ENCODE measurements at places on chromosomes 13 and 19.
A peak's percentile ranks its signal among the peaks of the same experiment; 100 is the strongest.

GRCh38 chr19:45336696-45337251 lies 3.8 kb upstream of the KLC3 start:
- no peak overlapping the region for H3K4me3 ChIP-seq
- H3K27me3 ChIP-seq = peaks cover 8% of the 10 kb centered on the region
- no peaks in the 10 kb centered on the region for H3K36me3 ChIP-seq
- no peak for DNase-seq
- H3K4me1 ChIP-seq = peaks cover 8% of the 10 kb centered on the region
- H3K27ac ChIP-seq = no peak overlapping the region

GRCh38 chr13:26017932-26018665 lies 33.7 kb downstream of the SHISA2 start:
- H3K27me3 ChIP-seq = no peaks in the 10 kb centered on the region
- H3K36me3 ChIP-seq = no peaks in the 10 kb centered on the region
- no peak overlapping the region for H3K4me3 ChIP-seq
- peak; percentile 1 for DNase-seq
- H3K4me1 ChIP-seq = peaks cover 26% of the 10 kb centered on the region
- H3K27ac ChIP-seq = no peak overlapping the region

DNA sequence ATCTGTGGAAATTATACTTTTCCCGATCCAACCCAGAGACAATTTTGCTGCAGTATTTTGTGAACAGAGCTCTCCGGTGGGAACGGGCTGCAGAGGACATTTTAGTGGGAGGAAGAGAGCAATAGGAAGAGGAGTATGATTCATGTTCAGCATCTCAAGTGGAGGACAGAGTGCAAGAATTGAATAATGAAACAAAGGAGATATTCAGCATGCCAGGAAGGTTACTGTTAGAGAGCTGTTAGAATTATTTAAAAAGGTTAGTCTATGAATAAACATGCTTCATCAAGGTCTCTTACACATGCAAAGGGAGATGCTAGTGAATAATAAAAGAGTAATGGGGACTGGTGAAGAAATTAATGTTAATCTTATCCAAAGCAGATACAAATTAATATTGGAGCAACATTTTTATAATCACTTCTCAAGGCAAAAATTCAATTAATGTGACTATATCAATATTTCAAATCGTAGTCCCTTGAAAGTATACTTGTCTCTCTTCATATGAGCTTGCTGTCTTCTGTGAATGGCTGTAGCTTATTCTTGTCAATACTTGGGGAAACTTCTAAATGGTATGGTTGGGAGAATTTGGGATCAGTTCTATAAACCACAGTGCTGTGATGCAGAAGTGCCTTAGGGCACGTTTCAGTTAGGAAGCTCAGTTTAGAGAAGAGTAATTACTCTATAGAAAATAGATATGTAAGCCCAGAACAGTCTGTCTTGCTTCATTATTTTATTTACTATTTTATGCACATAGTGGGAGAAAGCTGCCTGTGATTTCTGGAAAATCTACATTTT lies 1165.8 kb downstream of the OLFM4 start:
- no peak for DNase-seq
- no peaks in the 10 kb centered on the region for H3K36me3 ChIP-seq
- H3K4me3 ChIP-seq = no peak overlapping the region
- H3K27me3 ChIP-seq = no peaks in the 10 kb centered on the region
- no peak overlapping the region for H3K27ac ChIP-seq

DNA sequence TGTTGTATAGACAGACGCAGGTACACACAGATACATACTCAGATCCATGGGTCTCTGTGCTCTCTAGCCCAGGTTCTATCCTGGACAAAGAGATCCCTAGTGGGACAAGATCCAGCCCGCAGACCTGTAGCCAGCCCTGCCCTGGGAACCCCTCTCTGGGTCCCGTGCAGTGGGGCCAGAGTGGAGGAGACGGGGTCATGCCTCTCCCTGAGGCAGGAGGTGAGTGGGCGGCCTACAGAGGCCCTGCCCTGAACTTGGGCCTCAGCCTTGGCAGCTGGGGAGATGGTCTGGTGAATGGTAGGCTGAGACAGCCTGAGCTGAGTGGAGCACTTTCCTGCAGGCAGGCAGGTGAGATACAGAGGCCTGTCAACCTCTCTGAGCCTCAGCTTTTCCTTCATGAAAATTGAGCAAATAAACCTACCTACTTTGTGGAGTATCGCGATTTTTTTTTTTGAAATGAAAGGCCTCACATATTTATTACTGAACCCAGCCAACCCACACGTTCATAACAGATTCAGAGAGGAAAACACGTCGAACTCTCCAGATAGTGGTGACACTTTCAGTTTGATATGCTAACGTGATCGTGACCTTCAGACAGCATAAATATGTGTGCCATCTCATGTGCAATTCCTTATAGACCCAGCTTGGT lies 3.4 kb upstream of the JUND start:
- H3K36me3 ChIP-seq = peaks cover 7% of the 10 kb centered on the region
- no peak overlapping the region for H3K27ac ChIP-seq
- DNase-seq = no peak
- H3K4me1 ChIP-seq = peaks cover 32% of the 10 kb centered on the region
- H3K4me3 ChIP-seq = no peak overlapping the region

DNA sequence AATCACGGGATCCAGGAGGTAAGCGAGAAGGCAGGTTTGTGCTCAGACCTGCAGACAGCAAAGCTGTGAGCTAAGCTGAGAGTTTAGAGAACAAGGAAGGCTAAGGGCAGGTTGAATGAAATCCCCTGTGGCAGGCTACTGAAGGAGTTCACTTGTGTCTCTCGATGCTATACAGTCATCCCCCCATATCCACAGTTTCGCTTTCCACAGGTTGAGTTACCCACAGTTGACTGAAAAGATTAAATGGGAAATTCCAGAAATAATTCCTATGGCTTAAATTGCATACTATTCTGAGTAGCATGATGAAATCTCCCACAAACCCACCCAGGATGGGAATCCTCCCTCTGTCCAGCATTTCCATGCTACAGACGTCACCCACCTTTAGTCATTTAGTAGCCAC lies 49.6 kb downstream of the ABCC4 start:
- no peak overlapping the region for H3K4me3 ChIP-seq
- no peaks in the 10 kb centered on the region for H3K36me3 ChIP-seq
- H3K27me3 ChIP-seq = no peaks in the 10 kb centered on the region
- DNase-seq = no peak
- H3K27ac ChIP-seq = no peak overlapping the region

- H3K36me3 ChIP-seq = no peaks in the 10 kb centered on the region
- no peak overlapping the region for H3K27ac ChIP-seq
- H3K4me1 ChIP-seq = no peaks in the 10 kb centered on the region
- H3K4me3 ChIP-seq = no peak overlapping the region
Measured at GRCh38 chr13:106986687-106987426, 418.9 kb upstream of the ARGLU1 start.

GRCh38 chr13:87453244-87453643 lies 217.9 kb upstream of the SLITRK5 start:
- H3K27ac ChIP-seq = no peak overlapping the region
- no peak overlapping the region for H3K4me3 ChIP-seq
- DNase-seq = no peak
- H3K4me1 ChIP-seq = no peaks in the 10 kb centered on the region
- H3K27me3 ChIP-seq = no peaks in the 10 kb centered on the region

GRCh38 chr19:5718037-5718578 lies 1.8 kb downstream of the LONP1 start:
- H3K4me3 ChIP-seq = no peak overlapping the region
- peaks cover 13% of the 10 kb centered on the region for H3K36me3 ChIP-seq
- no peaks in the 10 kb centered on the region for H3K4me1 ChIP-seq

GRCh38 chr19:1745589-1746031 lies 7.7 kb upstream of the ONECUT3 start:
- no peak overlapping the region for H3K4me3 ChIP-seq
- H3K27me3 ChIP-seq = peaks cover 52% of the 10 kb centered on the region
- no peak for DNase-seq
- no peaks in the 10 kb centered on the region for H3K36me3 ChIP-seq

GRCh38 chr13:114151565-114152284 lies 19.3 kb upstream of the RASA3 start:
- no peaks in the 10 kb centered on the region for H3K27me3 ChIP-seq
- no peak for DNase-seq
- no peaks in the 10 kb centered on the region for H3K4me1 ChIP-seq
- H3K36me3 ChIP-seq = no peaks in the 10 kb centered on the region
- no peak overlapping the region for H3K27ac ChIP-seq

GRCh38 chr19:45767410-45767880 lies 1.6 kb downstream of the SIX5 start:
- DNase-seq = peak; percentile 74
- peaks cover 9% of the 10 kb centered on the region for H3K36me3 ChIP-seq
- H3K4me3 ChIP-seq = peak overlapping the region; percentile 73
- H3K27me3 ChIP-seq = no peaks in the 10 kb centered on the region

DNA sequence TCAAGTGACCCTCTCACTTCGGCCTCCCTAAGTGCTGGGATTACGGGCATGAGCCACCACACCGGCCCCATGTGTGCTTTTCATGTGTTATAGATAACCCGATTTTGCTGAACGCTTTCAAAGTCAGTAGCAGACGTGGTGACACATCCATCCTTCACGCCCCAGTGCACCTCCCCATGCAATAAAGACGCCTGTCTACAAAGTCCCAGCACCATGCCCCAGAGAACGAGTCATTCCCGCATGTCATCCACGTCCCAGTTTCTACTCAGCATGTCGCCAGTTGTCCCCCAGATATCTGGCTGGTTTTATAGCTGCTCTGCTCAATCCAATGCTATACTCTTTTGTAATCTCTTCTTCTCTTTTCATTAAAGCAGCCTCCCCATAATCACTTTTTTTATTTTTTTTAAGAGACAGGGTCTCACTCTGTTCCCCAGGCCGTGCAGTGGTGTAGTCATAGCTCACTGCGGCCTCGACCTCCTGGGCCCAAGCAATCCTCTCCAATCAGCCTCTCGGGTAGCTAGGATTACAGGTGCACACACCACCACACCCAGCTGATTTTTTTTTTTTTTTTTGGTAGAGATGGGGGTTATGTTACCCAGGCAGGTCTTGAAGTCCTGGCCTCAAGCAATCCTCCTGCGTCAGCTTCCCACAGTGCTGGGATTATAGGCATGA lies 42.5 kb downstream of the DNM2 start:
- H3K4me1 ChIP-seq = peaks cover 11% of the 10 kb centered on the region
- H3K36me3 ChIP-seq = peaks cover 15% of the 10 kb centered on the region
- no peak overlapping the region for H3K27ac ChIP-seq
- H3K27me3 ChIP-seq = no peaks in the 10 kb centered on the region

GRCh38 chr13:114259974-114260373 lies 21.4 kb upstream of the UPF3A start:
- no peak for DNase-seq
- no peaks in the 10 kb centered on the region for H3K27me3 ChIP-seq
- no peak overlapping the region for H3K27ac ChIP-seq
- H3K4me3 ChIP-seq = no peak overlapping the region

DNA sequence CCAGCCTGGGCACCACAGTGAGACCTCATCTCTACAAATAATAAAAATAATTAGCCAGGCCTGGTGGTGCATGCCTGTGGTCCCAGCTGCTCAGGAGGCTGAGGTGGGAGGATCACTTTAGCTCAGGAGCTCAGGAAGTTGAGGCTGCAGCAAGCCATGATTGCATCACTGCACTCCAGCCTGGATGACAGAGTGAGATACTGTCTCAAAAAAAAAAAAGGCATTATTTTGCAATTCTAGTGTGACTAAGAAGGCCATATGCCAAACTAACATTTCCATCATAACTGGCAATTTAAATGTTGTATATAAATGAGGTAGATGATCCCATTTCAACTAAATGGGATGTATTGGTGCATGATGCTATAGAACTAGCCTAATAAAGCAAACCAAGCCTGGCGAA lies 632.8 kb upstream of the KLF12 start:
- H3K36me3 ChIP-seq = no peaks in the 10 kb centered on the region
- H3K27me3 ChIP-seq = no peaks in the 10 kb centered on the region
- H3K4me3 ChIP-seq = no peak overlapping the region
- DNase-seq = peak; percentile 41

DNA sequence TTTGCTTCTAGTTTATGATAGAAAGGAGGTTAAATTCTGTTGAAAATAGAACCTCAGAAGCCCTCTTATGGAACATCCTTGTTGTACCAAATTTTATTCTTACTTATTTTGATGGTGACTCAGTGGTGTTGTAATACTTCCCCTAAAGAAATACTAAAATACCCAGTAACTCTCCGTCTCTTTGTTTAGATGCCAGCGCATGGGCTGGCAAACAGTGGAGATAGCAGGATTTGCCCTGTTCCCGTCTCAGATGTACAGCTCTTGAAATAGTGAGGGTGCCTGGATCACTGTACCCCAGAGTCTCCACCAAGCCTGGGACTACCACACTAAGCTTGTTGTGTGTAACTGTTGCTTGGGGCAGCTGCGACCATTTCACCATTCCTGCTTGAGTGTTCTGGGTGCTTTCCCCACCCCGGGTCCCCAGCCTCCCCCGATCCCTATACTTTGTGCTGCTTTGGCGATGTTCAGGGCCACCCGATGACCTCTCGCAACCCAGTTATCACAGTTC lies 67.0 kb upstream of the TEX29 start:
- no peaks in the 10 kb centered on the region for H3K27me3 ChIP-seq
- H3K36me3 ChIP-seq = peaks cover 22% of the 10 kb centered on the region
- no peak overlapping the region for H3K27ac ChIP-seq
- H3K4me1 ChIP-seq = no peaks in the 10 kb centered on the region
- no peak for DNase-seq
- no peak overlapping the region for H3K4me3 ChIP-seq

GRCh38 chr13:31982540-31982939 lies 49.0 kb upstream of the FRY start:
- H3K36me3 ChIP-seq = no peaks in the 10 kb centered on the region
- no peaks in the 10 kb centered on the region for H3K27me3 ChIP-seq
- H3K4me3 ChIP-seq = no peak overlapping the region
- no peaks in the 10 kb centered on the region for H3K4me1 ChIP-seq
- H3K27ac ChIP-seq = no peak overlapping the region

GRCh38 chr13:113224486-113224885 lies 15.1 kb downstream of the CUL4A start:
- peaks cover 50% of the 10 kb centered on the region for H3K36me3 ChIP-seq
- H3K4me3 ChIP-seq = no peak overlapping the region
- H3K27me3 ChIP-seq = no peaks in the 10 kb centered on the region
- no peak overlapping the region for H3K27ac ChIP-seq
- DNase-seq = no peak

GRCh38 chr13:111411919-111412650 lies 91.6 kb downstream of the TEX29 start:
- no peak overlapping the region for H3K4me3 ChIP-seq
- no peak overlapping the region for H3K27ac ChIP-seq
- DNase-seq = no peak
- H3K36me3 ChIP-seq = no peaks in the 10 kb centered on the region

- H3K4me3 ChIP-seq = no peak overlapping the region
- no peaks in the 10 kb centered on the region for H3K27me3 ChIP-seq
- peak; percentile 99 for DNase-seq
Measured at GRCh38 chr19:49746206-49746958, 16.7 kb downstream of the TSKS start.

GRCh38 chr19:44576843-44577565 lies 36.4 kb upstream of the IGSF23 start:
- H3K36me3 ChIP-seq = no peaks in the 10 kb centered on the region
- no peak overlapping the region for H3K27ac ChIP-seq
- H3K4me3 ChIP-seq = no peak overlapping the region
- DNase-seq = peak; percentile 61
- no peaks in the 10 kb centered on the region for H3K4me1 ChIP-seq

- H3K4me3 ChIP-seq = no peak overlapping the region
- no peaks in the 10 kb centered on the region for H3K4me1 ChIP-seq
- no peak overlapping the region for H3K27ac ChIP-seq
- DNase-seq = no peak
- no peaks in the 10 kb centered on the region for H3K27me3 ChIP-seq
Measured at GRCh38 chr19:50794074-50794875, 4.1 kb downstream of the ACP4 start.

GRCh38 chr19:4971424-4971793 lies 2.5 kb downstream of the KDM4B start:
- H3K4me1 ChIP-seq = peaks cover 29% of the 10 kb centered on the region
- H3K4me3 ChIP-seq = peak overlapping the region; percentile 55
- H3K27ac ChIP-seq = peak overlapping the region; percentile 35
- peaks cover 2% of the 10 kb centered on the region for H3K36me3 ChIP-seq
- no peaks in the 10 kb centered on the region for H3K27me3 ChIP-seq
- peak; percentile 63 for DNase-seq

Measured in trophoblast cell (in vitro differentiated cells and primary cell).